ENCODE measurements at places on chromosomes 11 and 22.
A peak's percentile ranks its signal among the peaks of the same experiment; 100 is the strongest.

- DNase-seq: no peak
These were observed 96.0 kb downstream of the ABTB2 start for GRCh38 chr11:34261820-34262219.

GRCh38 chr11:69582756-69583467 is 58.0 kb upstream of the CCND1 start:
- no peak for DNase-seq

- no peak for DNase-seq
These were observed 30.6 kb downstream of the GLB1L2 start for GRCh38 chr11:134362192-134362901.

DNA sequence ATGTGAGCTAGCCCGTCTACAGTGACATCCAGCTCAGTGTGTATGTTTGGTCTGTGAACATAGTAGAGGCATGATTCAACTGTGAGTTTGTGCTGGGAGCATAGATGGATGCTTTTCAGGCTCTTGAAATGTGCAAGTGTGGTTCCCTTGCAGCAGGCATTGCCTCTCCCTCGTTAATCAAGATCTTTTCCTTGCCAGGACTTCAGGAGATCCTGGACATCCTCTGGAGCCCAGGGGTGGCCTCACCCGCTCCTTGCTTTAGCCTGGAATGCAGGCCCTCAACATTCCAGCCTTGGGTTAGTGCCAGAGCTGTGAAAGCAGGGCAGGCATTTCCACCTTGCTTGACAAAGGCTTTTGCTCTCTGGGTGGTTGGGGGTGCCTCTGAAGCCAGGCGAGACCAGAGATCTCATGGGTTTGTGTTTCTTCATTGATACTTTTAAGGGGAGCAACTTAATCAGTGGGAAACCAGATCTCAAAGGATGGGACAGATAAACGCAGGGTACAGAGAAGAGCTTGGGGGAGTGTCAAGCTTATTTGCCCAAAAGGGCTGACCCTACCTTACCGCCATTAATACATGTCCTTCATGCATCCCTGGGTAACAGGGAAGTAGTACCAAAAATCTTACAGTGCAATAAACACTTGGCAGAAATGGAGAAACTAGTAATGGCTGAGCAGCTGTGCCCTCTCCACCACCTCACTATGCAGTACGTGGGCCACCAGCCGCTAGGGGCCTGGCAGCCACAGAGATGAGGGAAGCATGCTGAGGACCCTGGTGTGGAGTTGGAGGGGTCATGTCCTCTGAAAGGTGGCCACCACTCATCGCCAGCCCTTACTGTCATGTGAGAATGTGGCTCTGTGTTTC is 72.1 kb downstream of the PTPRJ start:
- DNase-seq: no peak

DNA sequence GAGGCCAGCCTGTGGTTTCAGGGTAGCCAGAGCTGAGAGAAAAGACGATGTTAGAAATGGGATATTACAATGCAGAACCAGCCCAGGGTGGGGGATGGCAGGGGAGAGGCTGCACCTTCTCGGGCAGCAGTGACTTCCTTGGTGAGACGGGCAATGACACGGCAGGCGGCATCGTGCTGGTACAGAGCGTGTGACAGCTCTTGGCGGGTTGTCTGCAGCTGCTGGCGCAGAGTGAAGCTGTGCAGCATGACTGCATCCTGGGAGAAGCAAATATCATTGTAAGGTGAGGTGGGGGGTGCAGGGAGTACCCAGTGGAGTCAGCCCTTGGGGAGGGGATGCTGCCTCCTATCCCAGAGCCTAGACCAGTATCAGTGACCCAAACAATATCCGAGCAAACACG is 3.8 kb downstream of the PRPF19 start:
- no peak for DNase-seq

DNA sequence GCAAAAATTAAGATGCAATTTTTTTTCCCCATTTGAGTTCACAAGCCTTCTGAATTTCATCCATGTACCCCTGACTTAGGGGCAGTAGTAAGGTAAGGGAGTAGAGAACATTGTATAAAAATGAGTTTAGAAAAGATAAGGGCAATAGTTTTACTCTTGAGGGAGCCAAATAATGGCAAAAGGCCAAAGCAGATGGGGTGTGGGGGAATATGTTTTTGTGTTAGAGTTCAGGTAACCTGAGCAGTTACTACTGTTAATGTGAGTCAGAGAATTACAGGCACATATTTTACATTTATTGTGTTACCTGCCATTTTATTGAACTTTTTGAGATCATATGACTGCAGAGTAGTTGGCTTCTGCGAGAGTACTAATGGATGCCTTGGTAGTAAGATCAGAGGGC is 3.1 kb downstream of the EED start:
- DNase-seq: peak; percentile 48

DNA sequence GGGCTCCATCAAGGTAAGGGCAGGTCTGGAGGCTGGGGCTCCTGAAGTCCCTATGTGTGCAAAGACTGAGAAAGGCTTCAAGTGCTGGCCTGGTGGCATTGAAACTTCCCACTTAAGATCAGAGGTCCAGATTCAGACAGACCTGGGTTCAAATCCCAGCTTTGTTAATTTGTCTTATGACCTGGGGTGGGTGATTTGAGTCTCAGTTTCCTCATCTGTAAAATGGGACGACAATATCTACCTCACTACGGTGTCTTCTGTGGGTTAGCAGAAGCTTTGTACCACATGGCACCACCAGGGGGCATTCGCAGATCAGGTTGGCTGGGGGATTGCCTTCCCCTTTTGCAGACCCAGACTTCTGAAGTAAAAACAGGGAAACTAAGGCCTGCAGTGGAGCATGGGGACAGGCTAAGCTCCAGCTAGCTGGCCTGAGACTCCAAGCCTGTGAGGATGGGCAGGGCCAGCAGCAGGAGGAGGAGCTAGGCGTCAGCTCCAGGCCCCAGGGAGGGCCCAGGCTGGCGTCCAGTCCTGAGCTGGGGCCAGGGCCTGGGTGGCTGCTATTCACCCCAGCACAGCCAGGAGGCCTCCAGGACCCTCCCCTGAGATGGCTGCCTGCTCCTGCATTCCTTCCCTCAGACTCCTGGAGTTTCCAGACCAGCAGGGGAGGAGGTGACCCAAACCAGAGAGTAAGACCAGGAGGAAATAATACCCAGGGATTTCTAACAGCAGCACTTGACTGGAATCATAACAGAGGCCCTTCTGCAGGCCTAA is 1.5 kb downstream of the CASTOR1 start:
- peak; percentile 86 for DNase-seq

GRCh38 chr11:118342503-118343161 is at the start of gene CD3D:
TSS of gene CD3D (minus strand) at chr11:118342705. CDS start at chr11:118342607, 98 bp downstream.
- no peak for DNase-seq

GRCh38 chr11:134366254-134366653 is 34.5 kb downstream of the GLB1L2 start:
- DNase-seq: no peak

- DNase-seq: no peak
These were observed 4.8 kb upstream of the TBX1 start for GRCh38 chr22:19755722-19756287.

DNA sequence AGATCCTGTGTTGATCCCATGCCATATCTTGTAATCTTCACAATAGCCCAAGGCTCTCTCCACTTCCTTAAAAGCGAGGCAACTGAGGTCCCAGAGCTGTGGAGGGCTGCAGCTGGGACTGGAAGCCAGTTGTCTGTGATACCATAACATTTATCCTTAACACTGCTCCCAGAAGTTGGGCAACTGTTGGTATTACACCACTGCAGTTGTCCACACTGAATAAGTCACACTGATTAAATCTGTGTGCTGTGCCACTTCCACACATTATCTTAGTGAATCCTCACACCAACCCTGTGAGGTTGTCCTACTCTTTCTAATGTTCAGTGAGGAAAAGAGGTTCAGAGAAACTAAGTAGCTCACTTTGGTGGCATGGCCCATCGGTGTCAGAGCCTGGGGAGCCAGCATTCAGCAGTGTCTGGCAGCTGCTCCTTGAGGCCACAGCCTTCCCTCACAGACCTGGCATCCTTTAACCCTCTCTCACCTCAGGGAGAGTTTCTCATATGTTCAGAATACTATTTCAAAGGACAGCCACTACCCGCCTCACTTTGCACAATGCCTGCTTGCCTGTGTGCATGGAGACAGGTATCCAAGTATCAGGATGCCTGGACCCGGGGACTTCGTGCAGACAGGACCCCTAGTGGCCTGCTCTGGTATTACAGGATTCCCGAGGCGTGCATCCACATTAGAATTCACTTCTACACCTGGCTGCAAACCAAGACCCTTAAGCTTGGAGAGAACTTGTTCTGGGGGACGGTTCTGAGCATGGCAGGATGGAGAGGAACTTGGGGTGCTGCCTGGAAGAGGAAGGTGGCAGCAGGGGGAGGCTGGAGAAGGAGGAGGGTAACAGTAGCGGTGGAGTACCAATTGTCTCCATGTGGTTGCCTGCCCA is 221.9 kb upstream of the TBCEL start:
- DNase-seq: peak; percentile 53

GRCh38 chr11:8732324-8732670 is 49.7 kb downstream of the RPL27A start:
- no peak for DNase-seq

DNA sequence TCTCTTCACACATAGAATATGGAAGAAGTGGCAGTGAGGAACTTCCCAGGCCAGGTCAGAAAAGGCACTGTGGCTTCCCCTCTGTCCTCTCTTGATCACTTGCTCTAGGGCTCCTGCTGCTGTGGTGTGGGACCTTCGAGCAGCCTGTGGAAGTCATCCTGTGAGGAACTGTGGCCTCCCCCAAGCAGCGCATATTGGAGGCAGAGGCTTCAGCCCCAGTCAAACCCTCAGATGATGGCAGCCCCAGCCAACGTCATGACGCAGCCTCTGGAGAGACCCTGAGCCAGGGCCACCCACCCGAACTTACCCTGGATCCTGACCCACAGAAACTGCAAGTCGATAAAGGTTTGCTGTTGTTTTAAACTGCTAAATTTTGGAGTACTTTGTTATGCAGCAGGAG is 444.9 kb downstream of the TBC1D22A start:
- no peak for DNase-seq

DNA sequence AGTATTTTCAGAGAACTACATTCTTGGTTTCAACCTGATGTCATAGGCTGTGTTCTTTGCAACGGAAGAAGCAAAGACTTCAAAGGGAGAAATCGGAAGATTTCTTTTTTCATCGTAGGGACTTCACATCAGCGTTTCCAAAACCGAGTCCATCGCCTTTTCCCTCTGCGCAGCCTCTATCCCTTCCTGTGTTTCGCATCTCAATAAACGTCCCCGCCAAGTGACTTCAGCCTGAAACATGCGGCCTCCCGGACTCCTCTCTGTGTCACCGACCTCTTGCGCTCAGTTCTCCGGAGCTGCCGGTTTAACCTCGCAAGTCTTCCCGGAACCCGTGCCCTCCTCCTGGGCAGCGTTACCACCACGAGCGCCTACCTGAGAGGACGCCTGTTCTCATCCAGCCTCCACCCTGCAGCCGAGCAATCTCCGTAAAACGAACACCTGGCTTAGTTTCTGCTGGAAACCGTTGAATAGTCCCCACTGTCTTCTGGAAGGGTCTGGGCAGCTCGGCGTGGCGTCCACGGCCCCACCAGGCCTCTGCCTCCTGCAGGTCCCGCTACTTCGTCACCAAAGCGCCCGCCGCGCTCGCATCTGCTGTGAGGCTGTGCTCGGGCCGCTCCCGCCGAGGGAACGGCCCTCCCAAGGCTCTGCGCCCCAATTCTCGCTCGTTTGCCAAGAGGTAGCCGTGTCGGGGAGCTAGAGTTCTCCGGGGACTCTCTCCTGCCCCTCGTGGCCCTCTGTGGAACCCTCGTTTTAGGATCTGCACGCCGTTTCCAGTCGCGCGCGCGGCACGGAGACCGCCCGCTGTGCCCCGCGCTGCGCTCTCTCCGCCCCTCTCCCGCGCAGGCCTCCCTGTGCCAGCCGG is at the start of gene GLB1L3:
Gene GLB1L3 (plus strand): TSS at position 846 of the 862 bp plus-strand sequence. CDS start 362 bp downstream, outside the sequence.
- peak; percentile 9 for DNase-seq

GRCh38 chr22:21855676-21856075 is 11.8 kb downstream of the MAPK1 start:
- no peak for DNase-seq

DNA sequence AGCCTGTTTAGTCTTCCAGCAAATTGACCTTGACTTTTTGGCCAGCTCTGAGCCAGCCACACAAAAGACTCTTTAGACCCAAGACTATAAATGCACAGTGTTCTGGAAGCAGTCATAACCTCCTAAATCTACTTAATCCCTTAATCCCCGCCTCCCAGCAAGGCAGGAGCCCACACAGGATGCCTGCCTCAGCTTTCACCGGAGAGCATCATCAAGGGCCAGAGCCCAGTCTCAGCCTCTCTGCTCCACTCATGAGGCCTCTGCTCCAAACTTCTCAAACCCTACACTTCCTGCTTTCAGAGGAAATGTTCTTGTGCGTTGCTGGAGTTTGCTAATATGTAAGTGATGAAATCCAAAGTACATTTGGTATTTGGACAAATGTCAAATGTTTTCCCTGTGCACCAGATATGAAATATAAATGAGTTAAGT is 57.9 kb upstream of the FSHB start:
- no peak for DNase-seq

DNA sequence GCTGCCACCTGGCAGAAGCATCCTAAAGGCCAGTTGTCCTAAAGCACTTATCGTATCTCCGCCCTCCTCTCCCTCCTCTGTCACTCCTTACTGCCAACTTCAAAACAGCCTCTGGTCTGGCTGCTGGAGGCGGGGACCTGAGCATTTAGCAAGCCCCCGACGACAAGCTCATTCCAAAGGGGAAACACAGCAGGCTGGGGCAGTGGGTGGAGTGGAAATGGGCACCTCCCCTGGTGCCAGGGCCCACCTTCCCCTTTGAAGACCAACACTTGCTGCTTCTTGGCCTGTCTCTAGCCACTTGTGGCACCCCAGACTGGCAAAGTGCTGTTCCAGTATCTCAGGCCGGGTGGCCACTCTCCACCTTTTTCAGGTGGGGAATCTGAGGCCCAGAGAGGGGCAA is 3.6 kb downstream of the MAP3K11 start:
- DNase-seq: no peak
